Naive thymus-derived CD4-positive, alpha-beta T cell (primary cell): ENCODE measurements at places on chromosomes 12 and 14. TPM values are rescaled to one million over a fixed set of nuclear protein-coding genes. Genes with fewer than 3 reads are reported as not detected.

DNA sequence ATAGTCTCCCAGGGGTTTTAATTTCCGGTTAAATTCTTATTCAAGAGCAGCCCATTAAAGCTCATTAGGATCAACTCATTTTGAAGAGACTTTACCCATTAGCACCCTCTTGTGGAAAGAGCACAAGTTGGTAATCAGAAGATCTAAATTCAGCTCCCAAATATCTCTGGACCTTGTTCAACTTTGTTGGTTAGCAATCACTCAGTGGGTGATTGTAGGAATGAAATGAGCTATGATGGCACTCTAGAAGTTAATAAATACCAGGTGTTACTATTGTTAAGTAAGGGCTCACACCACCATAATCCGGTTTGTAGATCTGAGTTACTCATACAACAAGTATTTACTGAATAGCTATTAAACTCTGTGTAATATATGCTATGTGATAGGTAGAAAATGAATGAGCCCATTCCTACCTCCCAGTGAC is 42.9 kb downstream of the TRIP11 start:
- peak; percentile 24 for DNase-seq

GRCh38 chr14:90624227-90624626 is 192.0 kb downstream of the TTC7B start:
- DNase-seq, result no peak

GRCh38 chr14:68577802-68578541 is 214.9 kb downstream of the ZFP36L1 start:
- no peak for DNase-seq

- DNase-seq, result no peak
These were observed 110.0 kb downstream of the FOXG1 start for GRCh38 chr14:28876572-28876945.

DNA sequence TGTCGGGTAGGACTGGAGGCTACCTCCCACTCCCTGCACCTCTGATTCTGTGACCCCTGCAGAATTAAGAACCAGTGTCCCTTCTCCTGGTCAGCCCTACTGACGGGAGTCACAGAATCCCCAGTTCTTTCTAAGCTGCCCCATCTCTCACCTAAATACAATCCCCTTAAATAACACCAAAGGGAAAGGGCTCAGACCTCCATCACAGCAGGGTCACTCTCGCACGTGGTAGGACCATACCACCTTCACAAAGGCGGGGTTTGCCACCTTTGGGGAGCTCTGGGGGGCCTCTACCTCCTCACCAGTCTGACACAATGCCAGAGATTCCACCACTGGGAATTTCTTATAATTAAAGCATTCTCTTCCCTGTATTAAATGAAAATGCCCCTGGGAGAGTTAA is 35.6 kb downstream of the DAD1 start:
- peak; percentile 16 for DNase-seq

GRCh38 chr14:33556382-33557121 is 394.3 kb downstream of the EGLN3 start:
- no peak for DNase-seq

- DNase-seq, result no peak
These were observed 36.1 kb upstream of the STXBP6 start for GRCh38 chr14:25086081-25086480.

DNA sequence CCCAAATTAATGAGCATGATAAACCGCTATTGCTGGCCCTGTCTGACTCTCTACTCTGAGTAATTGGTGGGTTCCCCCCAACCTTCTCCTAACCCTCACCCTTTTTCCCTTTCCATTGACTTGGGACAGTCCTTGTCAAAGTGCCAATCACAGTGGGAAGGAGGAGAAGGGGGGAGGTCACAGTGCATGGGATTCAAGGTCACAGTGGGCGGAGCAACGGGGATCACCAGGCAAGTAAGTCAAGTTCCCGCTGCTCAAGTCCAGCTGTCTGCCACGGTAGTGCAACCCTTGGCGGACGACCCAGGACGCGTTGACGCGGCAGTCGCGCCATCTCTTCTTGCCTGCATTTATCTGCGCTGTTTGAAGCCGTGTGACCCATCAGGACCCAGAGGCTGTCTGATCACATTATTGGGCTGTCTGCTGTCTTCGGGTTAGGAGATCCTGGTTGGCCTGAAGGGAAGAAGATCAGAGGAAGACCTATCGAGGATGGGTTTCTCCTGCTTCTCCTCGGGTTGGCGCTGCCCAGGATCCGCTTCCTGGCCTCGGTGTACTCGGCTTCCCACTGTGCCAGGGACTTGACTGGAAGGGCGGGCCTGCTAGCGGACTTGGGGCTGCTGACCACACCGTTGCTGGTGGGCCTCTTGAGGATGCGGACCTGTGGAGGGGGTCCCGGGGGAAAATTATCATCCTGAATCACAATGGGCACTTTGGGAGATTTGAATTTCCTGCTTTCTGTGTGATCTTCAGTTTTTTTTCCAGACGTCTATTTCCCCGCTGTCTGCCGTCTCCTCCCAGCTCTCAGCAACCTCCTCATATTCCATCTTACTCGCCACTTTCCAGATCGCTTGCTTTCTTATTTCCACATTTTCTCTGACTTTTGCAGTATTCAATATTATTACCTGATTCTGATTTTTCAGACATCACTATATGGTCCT is 3.1 kb upstream of the MDM2 start:
- no peak for DNase-seq

DNA sequence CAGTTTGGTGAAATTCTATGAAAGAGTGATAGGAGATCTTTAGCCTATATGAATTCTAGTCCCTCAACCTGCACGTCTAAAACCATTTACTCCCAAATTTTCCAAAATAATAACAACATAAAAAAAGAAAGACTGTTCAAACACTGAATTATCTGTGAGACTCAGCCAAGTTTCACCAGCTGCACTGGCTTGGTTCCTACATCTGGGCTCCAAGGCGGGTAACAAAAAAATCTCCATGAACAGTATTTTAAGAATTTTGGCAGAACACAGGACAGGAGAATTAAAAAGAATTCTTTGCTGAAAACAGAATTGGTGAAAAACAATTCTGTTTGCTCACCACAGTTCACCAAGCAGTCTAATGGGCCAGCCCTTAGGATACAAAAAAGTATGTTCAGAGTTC is 536.8 kb upstream of the ATP2B1 start:
- no peak for DNase-seq

GRCh38 chr12:65526311-65526710 is 247.8 kb downstream of the MSRB3 start:
- no peak for DNase-seq

GRCh38 chr12:6469609-6470374 is 685 bp downstream of the VAMP1 start:
- DNase-seq, result no peak

DNA sequence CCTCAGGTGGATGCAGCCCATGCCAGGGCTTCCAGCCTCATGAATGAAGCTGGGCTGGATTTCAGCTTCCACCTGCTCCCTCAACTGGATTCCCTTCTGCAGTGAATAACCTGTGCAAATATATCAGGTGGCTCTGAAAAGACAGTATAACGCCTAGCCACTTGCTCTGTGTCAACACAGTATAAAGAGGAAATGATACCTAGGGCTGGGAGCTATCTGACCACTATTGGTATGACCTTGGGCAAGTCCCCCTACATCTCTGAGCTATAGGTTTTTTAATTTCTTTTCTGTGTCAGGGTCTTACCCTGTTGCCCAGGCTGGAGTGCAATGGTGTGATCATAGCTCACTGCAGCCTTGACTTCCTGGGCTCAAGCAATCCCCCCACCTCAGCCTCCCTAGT is 19.8 kb downstream of the ISM2 start:
- no peak for DNase-seq

GRCh38 chr12:108367436-108367835 is 28.3 kb upstream of the CMKLR1 start:
- DNase-seq, result no peak

DNA sequence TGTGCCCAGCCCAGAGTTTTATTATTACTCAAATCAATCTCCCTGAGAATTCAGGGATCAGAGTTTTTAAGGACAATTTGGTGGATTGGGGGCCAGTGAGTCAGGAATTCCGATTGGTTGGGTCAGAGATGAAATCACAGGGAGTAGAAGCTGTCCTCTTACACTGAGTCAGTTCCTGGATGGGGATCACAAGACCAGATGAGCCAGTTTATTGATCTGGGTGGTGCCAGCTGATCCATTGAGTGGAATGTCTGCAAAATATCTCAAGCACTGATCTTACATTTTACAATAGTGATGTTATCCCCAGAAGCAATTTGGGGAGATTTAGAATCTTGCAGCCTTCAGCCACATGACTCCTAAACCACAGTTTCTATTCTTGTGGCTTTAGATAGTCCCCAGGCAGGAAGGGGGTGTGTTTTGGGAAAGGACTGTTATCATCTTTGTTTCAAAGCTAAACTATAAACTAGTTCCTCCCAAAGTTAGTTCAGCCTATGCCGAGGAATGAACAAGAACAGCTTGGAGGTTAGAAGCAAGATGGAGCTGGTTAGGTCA is 89.1 kb upstream of the CNOT2 start:
- no peak for DNase-seq

DNA sequence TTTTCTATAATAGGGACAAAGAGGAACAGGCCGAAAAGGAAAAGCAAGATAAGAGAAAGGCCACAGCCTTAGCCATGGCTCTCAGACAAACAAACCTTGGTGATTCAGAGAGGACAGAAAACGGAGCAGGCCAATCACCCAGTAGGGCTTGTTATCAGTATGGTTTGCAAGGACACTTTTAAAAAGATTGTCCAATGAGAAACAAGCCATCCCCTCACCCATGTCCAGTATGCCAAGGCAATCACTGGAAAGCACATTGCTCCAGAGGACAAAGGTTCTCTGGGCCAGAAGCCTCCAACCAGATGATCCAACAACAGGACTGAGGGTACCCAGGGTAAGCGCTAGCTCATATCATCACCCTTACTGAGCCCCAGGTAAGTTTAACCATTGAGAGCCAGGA is 243.8 kb upstream of the BTG1 start:
- no peak for DNase-seq

DNA sequence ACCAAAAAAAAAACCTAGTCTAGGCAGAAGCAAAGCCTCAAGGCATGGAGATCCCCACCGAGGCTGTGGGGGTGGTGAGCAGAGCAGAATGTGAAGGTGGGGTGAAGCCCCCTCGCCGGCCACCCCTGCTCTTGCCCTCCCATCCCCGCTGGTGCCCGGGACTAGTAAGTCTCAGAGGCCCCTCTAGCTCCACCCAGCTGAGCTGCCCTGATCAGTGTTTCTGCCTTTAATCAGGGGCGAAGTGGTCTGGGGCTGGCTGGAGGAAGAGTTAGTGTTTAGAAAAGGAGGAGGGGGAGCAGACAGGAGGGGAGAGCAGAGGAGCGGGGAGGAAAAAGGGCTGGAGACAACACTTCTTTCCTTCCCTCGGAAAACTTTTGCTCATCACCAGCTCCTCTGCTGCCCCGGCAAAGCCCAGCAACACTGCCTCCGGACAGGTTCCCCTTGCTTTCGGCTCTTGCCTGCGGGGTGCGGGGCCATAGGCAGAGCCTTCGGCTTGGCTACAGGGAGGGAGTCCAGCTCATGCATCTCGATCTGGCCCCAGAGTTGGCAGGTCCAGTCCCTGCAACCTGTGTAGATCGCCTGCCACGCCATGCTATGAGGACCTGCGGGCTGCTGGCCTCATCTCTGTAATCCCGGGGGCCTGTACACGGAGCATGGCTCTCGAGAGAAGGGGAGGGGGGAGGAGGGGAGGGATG is 3.4 kb upstream of the DLK1 start:
- DNase-seq, result no peak

- DNase-seq, result no peak
These were observed 64.5 kb downstream of the DIP2B start for GRCh38 chr12:50569321-50569720.

DNA sequence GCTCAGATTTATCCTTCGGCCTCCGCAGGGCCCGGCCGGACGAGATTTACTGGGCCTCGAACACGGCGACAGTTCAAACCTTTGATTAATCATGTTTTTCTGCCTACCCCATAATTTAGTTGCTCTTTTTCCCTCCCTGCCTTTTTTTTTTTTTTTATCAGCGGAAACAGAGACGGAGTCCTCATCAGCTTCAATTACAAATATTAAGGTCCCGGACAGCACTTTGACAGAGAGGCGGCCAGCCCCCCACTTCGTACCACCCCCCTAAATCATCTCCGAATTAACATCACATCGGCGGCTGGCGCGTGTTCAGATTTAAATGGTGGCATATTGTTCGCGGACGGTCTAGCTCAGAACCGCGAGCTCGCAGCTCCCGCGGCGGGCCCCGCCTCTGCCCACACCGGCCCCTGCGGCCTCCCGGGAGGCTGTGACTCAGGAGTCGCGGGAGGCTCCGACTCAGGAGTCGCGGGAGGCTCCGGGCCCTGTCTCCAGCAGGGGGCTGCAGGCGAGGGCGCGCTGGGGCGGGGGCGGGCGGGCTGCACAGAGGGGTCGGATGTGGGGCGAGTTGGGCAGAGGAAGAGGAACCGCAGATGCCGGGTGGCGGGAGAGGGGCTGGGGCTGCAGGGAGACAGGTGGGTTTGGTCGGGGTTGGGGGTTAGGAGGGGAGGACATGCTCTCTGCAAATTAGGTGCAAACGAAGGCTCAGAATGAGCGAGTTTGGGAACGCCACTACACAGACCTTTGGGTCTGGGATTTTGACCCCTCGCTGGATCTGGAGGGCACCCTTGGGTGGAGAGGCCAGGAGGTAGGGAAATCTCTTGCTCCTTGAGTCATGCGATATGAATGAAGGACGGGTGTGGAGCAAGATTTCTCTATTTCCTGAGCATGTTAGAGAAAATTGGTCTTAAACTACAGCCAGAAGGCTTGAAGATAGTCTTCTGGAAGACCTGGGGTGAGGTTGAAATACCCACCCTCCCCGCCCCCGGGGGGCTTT is 19.6 kb upstream of the ATP5MC2 start:
- DNase-seq, result no peak

GRCh38 chr12:45893240-45893639 is 97.1 kb downstream of the SCAF11 start:
- DNase-seq, result no peak

GRCh38 chr14:105303949-105304348 is 3.1 kb upstream of the BRF1 start:
- DNase-seq, result no peak

DNA sequence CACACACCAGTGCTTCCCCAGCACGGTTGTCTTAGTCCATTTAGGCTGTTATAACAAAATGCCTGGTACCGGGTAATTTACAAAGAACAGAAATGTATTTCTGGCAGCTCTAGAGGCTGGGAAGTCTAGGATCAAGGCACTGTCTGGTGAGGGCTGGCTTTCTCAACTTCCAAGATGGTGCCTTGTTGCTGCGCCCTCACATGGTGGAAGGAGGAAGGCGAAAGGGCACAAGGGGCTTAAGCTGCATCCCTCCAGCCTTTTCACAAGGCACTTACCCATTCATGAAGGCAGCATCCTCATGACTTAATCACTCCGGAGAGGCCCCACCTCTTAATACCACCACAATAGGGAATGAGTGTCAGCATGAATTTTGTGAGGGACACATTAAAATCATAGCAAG is 155.5 kb downstream of the SLC15A5 start:
- DNase-seq, result no peak

- DNase-seq, result no peak
These were observed 48.1 kb downstream of the BEGAIN start for GRCh38 chr14:100539003-100539660.

Gene CLEC12A
- 4.2 TPM for total RNA-seq

Gene ESRRB
- total RNA-seq, result 0.38 and 0.48 TPM in 2 replicates

Gene TMEM229B
- total RNA-seq, result 19.1 TPM

Gene CRACR2A
- total RNA-seq, result 31.4 TPM

Gene ATG14
- 18.8 TPM for total RNA-seq

Gene CCDC184
- total RNA-seq, result 3.8 TPM

Gene PRICKLE1
- total RNA-seq, result not detected

Gene RPL10L
- total RNA-seq, result not detected

Gene KRT4
- not detected in 2 replicates for total RNA-seq
